Cardiac septum (tissue), 1 donor: ENCODE measurements at places on chromosomes 2 and 18.

DNA sequence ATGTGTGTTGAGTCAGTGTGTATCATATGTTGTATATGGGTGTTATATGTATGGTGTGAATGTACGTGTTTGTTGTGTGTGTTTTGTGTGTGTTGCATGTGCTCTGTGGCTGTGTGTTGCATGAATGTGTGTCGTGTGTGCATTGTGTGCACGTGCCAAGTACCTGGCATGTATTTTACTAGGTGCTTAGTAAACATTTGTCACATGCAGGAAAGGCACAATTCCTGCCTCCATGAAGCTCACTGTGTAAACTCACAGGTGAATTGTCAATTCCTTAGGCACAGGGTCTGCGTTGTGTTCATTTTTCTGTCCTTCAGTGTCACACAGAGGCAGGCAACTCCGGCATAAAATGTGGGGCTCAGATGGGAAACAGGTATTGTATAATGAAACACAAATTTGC, 22.3 kb upstream of the IL1R1 start:
- DNase-seq, result no peak

- DNase-seq, result no peak
Measured at GRCh38 chr18:23710068-23710527, 20.8 kb downstream of the LAMA3 start.

- no peak for DNase-seq
Measured at GRCh38 chr2:119914266-119914665, 98.6 kb upstream of the EPB41L5 start.

DNA sequence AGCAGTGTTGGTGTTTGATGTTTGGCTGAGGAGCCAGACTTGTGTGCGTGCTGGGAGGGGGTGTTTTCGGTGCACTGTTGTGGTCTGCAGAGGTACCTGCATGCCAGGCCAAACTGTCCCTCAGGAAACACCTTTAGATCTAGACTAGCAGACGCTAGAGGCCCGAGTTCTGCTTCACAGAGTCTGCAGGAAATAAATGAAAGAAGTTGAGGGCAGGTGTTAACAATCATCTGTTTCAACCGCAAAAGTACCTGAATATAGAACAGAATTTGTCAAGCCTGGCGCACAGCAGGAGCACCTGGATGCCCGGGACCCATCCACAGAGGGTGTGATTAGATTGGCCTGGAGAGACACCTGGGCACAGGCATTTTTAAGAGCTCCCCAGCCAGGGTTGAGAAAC, 40.5 kb upstream of the REL start:
- DNase-seq, result no peak

DNA sequence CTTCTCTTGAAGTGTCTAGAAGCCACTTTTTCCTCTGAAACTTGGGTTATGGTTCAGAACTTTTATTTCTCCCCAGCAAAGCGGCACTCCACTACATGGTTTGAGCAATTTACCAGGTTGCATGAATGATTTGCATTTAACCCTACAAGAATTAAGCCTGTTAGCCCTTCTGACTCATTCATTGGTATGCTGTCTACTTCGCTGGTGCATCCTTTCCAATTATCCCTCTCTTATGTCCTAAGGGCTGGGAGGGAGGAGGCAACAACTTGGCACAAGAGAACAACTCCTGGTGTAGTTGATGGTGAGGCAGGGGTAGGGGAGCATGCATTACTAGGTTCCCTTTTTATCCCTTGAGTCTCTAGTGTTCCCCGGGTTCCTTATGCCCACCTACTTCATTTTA, 293.4 kb upstream of the MEX3C start:
- DNase-seq, result no peak

- DNase-seq, result no peak
Measured at GRCh38 chr2:148674063-148675020, 29.8 kb downstream of the EPC2 start.

- no peak for DNase-seq
Measured at GRCh38 chr2:60364491-60364890, 189.0 kb downstream of the BCL11A start.

DNA sequence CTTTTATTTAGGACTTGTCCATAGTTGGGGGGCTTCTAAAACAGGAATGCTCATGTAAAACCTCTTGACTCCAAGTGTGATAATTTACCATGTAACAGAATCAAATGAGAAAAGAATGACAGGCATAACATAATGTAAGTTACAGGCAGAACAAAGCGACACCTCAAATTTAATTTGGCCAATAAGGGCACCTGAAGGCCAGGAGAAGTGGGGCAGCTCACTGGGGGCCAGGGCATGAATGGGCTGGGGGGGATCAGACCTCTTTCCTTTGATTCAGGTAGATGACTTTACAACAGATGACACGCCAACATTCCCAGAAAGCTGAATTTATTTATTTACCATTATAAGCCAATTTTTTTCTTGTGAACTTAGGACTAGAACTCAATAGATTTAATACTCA, 14.5 kb downstream of the MOCOS start:
- DNase-seq, result no peak

DNA sequence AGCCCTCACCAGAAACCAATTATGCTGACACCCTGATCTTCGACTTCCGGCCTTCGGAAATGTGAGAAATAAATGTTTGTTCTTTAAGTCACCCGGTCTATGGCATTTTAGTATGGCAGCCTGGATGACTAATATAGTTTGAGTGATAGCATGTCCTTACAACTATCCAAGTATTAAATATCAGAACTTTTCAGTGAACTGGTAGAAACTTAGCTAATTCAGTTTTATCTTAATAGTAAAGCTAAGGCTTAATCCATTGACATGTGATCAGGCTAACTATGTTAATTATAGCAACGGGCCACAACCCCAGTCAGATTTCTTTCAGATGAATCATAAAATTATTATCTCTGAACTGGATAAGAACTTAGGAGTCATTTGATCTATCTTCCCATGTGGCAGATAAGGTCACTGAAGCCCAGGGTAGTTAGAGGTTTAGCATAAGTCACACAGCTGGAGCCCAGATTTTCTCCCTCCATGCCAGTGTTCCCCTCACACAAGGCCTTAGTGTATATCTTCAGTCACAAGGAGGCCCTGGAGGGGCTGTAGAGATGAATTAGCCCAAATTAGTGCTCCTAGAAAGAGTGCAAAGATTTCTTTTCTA, 40.7 kb upstream of the UPP2 start:
- no peak for DNase-seq

- DNase-seq, result no peak
Measured at GRCh38 chr2:51953931-51954330, 922.0 kb upstream of the NRXN1 start.

- no peak for DNase-seq
Measured at GRCh38 chr2:217113491-217113890, 253.6 kb upstream of the TNP1 start.

GRCh38 chr2:125736306-125736705, 919.7 kb upstream of the GYPC start:
- no peak for DNase-seq
